Stimulated activated CD8-positive, alpha-beta memory T cell treated with anti-CD3 and anti-CD28 coated beads, Interleukin-4, amount 100 ng/mL, for 48 hours (primary cell): ENCODE measurements at places on chromosomes 16 and 17.
A peak's percentile ranks its signal among the peaks of the same experiment; 100 is the strongest.

DNA sequence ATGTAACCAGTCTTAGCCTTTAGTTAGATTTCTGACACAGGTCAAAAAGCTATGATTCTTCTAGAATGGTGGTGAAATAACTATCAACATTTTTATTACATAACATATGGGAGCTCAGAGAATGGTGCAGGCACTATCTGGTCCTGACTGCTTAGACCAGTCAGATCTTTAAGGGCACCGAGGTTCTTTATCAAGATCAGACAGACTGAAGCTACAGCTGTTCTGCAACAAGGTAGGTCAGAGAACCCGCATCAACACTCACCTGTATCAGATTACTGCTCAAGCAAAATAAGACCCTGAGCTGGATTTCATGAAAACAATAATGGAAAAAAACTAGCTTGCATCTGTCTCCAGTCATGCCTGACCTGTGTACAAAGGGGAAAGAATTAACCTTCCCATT, 160.4 kb downstream of the KCNJ2 start:
- DNase-seq = no peak

DNA sequence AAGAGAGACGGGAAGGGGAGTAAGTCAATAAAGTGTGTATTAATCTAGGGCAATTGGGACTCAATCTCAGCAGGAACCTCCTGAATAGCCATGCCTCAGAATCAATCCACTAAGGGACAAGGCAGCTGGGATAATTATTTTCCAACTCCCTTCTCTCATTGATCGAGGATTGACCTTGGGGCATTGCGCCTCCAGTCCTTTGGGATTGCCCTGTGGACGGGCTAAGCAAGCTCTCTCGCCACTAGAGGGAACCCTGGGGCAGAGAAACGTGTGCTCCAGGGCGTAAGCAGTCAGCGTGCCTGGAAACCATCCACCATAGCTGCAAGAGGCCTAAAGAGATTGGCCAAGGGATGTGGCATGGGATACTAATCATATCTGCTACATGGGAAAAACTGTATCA, 53.9 kb upstream of the ERCC4 start:
- peak; percentile 67 for DNase-seq

- DNase-seq = no peak
Measured at GRCh38 chr17:78789149-78789662, 7.1 kb upstream of the CYTH1 start.

- DNase-seq = no peak
Measured at GRCh38 chr16:11330526-11331237, 14.6 kb upstream of the RMI2 start.

DNA sequence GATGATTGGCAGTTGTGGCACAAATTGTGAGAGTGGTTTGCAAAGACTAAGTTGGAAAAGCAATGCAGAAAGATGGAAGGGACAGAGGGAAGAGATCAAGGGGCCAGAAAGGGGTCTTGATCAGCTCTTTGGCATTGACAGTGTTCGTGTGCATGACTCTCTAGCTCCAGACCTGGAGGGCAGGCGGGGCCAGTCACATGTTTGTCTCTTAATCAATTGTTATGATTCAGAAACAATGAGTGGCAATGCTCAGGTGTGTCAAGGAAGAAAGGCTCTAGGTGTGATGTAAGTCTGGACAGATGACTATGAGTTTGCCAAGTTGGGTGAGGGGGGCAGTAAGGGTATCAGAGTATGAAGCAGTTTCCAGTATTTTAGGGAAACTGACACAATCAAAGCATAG, 32.1 kb downstream of the WSB1 start:
- no peak for DNase-seq

DNA sequence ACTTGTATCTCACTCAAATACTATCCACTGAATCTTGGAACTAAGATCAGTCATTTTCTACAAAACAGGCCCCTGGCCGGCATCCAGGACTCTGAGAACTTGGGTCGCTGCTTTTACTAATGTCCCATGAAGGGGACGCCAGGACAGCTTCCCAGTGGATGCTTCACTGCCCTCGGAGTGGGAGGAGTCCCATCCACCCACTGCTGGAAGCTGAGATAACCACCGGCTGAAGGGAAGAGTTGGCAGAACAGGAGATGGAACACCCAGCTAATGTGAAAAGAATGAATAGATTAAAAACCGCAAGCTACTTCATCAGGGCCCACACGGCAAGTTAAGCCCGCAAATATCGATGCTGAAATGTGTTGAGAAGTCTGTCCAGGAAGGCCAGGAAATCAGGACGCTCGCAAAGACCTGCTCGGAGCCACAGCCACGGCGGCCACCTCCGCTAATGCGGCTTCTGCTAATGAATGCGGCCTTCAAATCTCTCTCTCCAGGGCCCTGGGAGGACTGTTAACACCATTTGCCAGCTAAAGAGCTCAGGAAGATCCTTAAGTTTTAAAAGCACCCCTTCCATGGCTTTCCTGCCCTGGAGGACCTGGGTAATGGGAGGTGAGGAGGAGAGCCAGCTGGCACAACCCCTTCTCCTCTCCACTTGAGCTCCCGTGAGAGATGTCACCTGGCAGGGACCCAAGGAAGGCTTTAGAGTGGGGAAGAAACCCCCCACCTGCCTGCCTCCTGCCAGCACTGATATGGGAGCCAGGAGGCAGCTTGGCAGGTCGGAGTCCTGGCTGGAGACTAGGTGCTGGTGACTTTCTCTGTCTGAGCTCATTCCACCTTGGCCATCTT, 226.6 kb upstream of the RPL38 start:
- DNase-seq = no peak

- DNase-seq = no peak
Measured at GRCh38 chr17:33091271-33091670, 99.6 kb downstream of the SPACA3 start.

GRCh38 chr17:9890124-9890523, 14.9 kb downstream of the RCVRN start:
- peak; percentile 56 for DNase-seq

GRCh38 chr17:67004181-67004580, 39.7 kb downstream of the CACNG4 start:
- DNase-seq = no peak
